ENCODE measurements at places on chromosomes 11 and 22.

DNA sequence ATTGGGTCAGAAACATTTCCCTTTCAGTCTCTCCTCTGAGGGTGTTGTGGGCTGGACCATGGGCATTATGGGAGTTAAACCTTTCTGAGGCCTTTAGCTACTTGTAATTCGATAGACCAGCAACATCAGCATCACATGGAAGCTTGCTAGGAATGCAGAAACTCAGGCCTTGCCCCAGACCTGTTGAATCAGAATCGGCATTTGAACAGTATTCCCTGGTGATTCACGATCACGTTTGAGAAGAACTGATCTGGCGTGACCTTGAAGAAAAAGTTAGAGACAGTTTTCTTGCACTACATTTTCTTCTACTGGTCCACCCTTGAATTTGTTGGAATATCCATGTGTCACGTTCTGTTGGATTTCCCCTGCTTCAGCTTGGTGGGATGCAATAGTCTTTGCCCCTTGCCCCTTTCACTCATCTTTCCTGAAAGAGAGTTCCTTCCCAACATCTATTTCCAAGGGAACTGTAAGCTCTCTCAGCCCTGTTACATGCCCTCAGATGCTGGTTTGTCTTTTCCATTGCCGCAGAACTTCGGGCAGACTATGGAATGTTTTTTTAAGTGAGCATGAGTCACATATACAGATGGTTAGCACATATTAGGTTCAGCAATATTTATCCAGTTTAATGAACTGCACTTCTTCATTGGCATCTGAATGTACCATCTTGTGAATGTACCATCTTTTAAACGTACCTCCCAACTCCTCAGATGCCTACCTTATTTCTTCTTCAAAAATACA is 23.9 kb downstream of the EHF start:
- peak; percentile 54 for DNase-seq

- DNase-seq, result no peak
These were observed 74.4 kb downstream of the SLC1A2 start for GRCh38 chr11:35344681-35345574.

DNA sequence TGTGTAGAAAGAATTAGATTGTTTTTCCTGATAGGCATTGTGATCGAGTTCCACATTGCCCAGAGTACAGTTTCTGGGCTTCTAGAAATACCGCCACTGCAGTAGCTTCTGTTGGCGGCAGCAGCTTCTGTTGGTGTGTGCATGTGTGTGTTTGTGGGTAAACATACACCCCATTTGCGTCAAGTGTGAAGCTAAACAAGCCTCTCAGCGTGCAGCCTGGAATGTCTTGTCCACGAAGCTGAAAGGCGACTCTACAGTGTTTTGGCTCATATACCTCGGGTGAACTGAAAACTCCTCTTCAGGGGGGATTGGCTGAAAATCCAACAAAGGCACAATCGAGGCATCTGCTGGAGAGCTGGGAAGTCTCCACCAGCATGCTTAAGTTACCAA is 112.0 kb upstream of the E2F8 start:
- no peak for DNase-seq

- DNase-seq, result no peak
These were observed 67.5 kb upstream of the MPPED2 start for GRCh38 chr11:30653606-30654005.

DNA sequence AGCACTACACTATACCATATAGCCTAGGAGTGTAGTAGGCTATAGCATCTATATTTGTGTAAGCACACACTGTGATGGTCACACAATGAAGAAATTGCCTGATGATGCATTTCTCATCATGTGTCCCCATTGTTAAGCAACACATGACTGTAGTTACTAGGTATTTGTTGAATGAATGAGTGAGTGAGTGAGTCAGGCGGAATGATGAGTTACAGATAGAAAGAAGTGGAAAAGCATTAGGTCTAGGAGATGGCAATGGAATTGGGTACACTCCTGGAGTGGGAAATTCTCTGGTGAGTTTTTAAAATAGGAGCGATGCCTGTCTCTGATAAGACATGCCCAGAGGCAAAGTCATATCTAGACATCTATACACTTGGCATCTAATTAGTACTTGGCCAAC is 160.5 kb upstream of the TBCEL start:
- DNase-seq, result peak; percentile 5

DNA sequence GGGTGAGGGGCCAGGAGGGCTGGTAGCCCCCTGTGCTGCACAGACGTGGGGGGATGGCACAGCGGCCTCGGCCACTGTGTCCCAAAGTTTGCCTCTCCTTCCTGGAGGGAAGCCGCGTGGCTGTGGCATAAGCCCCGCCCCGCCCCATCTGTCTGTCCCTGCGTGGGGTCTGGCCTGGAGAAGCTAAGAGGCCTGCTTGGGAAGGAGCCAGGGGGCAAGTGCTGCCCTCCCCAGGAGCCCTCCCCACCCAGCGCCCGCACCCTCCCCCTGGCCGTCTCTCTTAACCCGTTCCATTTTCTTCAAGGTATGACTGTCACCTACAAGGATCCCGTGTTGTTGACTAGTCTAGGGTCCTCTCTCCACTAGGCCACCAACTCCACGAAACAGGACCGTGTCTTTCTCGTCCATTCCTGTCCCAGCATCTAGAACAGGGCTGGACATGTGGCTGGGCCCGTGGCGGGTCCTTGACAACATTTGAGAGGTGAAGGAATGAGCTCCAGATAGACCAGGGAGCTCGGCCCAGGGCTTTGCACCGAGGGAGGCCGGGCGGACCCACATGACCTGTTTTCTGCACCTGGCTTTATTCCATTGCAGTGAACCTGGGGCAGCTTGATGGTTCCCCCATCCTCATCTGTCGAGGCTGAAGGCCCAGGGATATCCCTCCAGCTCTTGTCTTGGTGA is 428.0 kb downstream of the TBC1D22A start:
- no peak for DNase-seq

DNA sequence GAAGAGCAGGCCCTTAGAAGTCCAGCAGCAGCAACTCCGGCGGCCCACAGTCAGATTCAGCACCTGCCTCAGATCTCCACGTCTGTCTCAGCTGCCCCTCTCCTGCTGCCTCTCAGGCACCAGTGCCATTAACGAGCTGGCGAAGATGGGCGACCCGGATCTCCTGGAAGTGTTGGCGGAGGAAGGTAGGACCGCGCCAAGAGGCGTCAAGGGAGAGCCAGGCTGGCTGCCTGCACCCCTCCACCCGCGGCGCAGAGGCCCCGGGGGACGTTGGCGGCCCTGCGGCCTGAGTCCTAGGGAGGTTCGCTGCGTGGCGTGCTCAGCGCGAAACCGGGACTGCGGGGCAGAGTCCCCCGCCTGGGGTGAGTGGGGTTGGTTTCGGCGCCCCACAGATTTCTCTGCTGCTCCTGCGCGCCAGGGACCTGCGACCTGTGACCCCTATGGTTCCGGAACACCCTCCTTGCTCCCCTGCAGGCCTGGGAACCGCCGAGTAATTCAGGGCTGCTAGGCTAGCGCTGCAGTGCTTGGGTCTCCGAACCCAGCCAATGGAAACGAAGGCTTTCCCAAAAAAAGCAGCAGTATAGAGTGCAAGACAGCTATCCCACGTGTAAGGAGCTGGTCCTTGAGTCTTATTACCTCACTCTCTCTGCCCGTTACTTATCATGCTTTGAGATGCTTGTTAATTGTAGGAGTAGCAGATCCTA is 615 bp downstream of the ANO5 start:
- DNase-seq, result no peak

DNA sequence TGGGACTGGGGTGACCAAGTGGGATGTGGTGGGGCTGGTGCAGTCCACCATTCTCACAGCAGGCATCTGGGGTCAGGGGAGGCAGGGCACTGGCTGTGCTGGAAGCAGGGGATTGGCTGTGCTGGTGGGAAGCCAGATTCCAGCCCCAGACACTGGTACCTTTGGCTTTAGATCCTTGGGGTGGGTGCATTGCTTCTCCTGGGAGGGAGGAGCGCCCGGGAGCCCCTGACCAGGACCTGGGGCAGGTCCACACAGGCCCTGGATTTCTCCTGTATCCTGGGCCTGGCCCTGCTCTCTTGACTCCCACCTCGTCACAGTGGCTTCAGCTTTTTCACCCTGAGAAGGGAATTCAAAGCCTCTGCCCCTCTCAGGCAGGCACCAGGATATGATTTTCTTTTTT is 38.5 kb downstream of the ST3GAL4 start:
- DNase-seq, result no peak

- DNase-seq, result no peak
These were observed 6.5 kb upstream of the ALDH3B2 start for GRCh38 chr11:67680696-67681470.

- no peak for DNase-seq
These were observed 525.6 kb downstream of the INSC start for GRCh38 chr11:15640318-15640717.

GRCh38 chr11:70731271-70732022 is 333.1 kb downstream of the CTTN start:
- DNase-seq, result no peak

- no peak for DNase-seq
These were observed 91.0 kb downstream of the KCNQ1 start for GRCh38 chr11:2535673-2536439.

- DNase-seq, result no peak
These were observed 101.2 kb downstream of the SIK3 start for GRCh38 chr11:116997071-116997470.

DNA sequence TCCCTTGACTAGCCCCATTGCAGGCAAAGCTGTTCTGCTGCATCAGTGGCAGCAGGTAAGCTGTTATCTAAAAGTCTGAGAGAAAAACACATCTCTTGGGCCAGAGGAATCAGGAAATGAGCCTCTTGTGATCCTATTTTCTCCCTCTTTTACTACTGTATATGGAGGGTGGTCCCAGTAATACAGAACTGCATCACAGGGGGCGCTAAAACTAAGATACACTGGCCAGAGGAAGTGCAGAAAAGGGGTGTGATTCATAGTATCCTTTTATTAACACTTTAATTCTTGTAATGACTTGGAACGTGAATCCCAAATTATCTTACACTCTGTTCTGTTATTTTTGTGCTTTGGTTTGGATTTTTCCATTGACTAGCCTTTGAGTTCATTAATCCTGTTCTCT is 8.8 kb upstream of the MED17 start:
- peak; percentile 9 for DNase-seq

GRCh38 chr11:135027461-135027860 is 615.4 kb upstream of the B3GAT1 start:
- DNase-seq, result peak; percentile 45

GRCh38 chr22:35023692-35024363 is 42.1 kb upstream of the ISX start:
- peak; percentile 48 for DNase-seq

DNA sequence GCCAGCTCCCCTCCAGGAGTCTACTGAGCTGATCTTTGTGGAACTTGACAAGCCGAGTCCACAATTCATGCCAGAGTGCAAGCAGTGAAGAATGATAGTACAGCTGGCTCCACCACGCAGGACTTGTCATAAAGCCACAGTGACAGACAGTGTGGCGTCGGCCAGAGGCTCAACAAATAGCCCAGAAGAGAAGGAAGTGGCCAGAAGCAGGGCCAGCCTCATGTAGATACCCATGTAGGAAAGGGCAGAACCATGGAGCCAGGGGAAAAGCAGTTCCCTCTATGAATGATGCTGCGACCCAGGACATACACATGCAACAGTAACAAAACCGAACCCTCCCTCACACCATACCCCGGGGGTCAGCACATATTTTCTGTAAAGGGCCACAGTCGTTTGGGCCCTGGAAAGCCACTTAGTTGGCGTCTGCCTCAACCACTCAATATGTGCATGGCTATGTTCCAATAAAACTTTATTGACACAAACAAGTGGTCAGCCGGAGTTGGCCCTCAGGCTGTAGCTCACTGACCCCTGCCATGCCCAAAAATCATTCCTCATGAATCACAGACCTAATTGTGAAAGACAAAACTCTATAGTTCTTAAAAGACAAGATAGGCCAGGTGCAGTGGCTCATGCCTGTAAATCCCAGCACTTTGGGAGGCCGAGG is 161.4 kb downstream of the BRD1 start:
- no peak for DNase-seq

GRCh38 chr22:29727131-29727523 is 7.3 kb downstream of the CABP7 start:
- peak; percentile 50 for DNase-seq

DNA sequence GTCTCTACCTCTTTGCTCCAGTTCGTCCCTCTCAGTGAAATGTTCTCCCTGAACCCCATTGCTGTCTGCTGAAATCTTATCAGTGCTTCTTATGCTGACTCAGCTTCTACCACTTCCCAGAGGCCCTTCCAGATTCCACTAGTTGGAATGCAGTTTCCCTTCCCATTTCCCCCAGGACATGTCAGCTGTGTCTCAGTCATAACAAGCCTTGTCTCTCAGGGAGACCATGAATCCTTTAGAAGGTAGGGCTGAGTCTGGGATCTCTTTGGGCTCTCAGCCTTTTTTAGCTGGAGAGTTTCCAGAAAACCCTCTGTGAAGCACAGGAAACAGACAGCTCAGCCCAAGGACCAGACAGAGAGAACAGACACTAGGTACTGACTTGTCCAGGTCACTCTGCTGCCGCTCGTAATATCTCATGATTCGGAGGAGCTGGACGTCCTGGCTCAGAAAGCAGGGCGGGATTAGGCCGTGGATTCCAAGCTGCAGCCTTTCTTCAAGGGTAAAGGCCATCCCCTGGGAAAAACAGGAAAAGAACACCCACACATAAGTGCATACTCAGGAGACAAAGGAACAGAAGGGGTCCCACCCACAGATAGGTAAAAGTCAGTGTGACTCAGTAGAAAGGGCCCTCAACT is 113.0 kb downstream of the ME3 start:
- DNase-seq, result peak; percentile 95

- DNase-seq, result no peak
These were observed 38.5 kb upstream of the ARFGAP3 start for GRCh38 chr22:42895541-42895981.

Data from fibroblast of pulmonary artery (primary cell).